ENCODE measurements at places on chromosomes 16 and 17. TPM values are rescaled to one million over a fixed set of nuclear protein-coding genes. Genes with fewer than 3 reads are reported as not detected.

DNAH9 gene
- total RNA-seq: 0.86 TPM

GRCh38 chr16:88373211-88373610 lies 9.5 kb upstream of the ZNF469 start:
- DNase-seq: no peak

GRCh38 chr17:57368637-57369336 lies 112.5 kb downstream of the MSI2 start:
- DNase-seq: no peak

- DNase-seq: no peak
Measured at GRCh38 chr17:47203984-47204721, 5.0 kb upstream of the MYL4 start.

DNA sequence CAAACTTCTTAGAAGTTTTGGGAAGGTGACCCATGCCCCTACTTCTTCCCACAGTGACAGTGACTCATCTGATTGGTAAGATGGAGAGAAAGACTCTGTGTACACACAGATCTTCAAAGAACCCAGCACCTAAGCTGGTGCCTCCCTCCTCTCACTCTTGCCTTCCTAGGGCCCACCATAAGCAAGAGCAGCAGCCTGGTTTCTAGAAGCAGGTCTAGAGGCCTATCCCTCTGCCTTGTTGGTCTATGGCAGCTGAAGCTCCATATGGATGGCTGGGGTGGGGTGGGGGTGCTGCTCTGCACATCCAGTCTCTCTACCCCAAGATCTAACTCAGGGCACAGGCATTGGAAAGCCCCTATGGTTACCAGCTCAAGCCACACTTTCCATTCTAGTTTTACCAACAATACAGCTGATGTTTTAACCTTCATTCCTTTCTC lies 47.5 kb downstream of the STAT3 start:
- no peak for DNase-seq

KRTAP4-5 gene
- not detected for total RNA-seq

DNA sequence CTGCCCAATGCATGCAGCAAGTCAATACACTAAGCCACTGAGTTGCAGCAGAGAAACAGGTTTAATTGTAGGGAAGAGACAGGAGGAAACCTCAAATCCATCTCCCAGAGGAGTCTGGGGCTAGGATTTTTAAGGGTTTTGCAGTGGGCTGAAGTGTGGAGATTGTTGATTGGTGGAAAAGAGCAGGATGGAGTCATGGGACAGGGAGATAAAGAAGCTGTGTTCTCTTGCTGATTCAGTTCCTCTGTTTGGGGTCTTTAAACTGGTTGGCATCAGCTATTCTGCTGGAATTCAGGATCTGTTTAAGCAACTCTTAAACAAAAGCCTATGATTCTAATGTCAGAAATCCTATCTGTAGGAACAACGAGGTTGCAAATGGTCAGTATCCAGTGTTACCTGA lies 180.8 kb upstream of the CACNG3 start:
- DNase-seq: no peak

KRT13 gene
- total RNA-seq: not detected

TLE7 gene
- total RNA-seq: not detected

GRCh38 chr16:66382171-66382965 lies 15.9 kb downstream of the CDH5 start:
- no peak for DNase-seq

DNA sequence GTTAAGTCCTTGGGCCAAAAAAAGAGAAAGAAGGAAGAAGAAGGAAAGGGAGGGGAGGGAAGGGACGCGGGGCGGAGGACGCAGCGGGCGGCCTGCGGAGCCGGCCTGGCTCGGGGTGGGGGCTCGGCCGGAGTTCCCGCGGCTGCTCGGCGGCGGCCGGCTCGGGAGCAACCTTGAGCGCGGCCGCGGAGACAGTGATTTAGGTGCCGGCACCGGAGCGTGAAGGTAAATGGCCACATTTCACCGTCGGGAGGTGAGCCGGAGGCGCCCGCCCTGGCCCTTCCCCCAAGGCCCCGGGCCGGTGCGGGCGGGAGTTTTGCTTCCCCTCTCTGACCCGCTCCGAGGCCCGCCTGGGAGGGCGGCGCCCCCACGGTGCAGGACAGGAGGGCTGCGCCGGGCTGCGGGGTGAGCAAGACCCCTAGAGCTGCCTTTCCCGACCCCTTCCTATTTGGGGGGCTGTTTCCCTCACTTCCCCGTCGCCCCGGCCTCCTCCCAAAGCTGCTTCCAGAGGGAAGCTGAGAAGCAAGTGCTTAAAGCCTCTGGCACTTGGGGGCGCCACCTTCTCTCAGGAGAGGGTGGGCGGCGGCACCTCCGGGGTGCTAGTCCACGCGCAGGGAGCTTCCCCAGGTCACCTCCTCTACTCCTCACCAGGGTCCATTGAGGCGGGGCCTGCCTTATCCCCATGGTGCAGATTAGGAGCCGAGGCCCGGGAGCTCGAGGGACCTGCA lies 56.5 kb downstream of the MRM1 start:
- no peak for DNase-seq

ALOX12B gene
- total RNA-seq: not detected

DNA sequence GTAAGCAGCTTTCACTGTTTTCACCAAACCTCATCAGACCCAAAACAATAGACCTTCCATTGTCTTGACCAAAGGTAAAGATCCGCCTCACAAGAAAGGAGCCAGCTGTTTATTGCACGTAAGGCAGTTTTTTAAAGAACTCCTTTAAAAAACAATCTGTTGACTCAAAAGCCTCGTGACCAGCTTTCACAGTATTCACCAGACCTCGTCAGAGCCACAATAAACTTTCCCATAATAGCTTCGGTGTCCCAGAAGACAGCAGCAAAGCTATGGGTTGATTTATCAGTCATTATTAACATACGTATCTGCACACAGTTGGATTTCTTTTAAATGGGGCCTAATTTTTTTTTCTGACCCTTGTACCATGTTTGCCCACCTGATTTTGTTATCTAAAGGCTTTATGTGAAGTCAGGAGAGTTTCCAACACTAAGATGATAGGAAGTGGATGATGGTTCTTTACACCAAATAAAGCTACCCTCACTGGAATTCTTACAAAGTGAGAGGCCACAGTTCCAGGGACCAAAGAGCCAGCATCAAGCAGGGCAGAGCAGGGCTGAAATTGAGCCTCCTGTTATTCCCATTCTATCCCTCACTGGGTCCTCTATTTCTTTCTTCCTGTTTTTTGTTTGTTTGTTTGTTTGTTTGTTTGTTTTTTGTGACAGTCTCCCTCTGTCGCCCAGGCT lies 17.6 kb upstream of the HELZ start:
- no peak for DNase-seq

GRCh38 chr16:54216268-54216667 lies 70.3 kb downstream of the IRX3 start:
- DNase-seq: no peak

GRCh38 chr16:27238016-27238587 lies 30.5 kb downstream of the NSMCE1 start:
- no peak for DNase-seq

DNA sequence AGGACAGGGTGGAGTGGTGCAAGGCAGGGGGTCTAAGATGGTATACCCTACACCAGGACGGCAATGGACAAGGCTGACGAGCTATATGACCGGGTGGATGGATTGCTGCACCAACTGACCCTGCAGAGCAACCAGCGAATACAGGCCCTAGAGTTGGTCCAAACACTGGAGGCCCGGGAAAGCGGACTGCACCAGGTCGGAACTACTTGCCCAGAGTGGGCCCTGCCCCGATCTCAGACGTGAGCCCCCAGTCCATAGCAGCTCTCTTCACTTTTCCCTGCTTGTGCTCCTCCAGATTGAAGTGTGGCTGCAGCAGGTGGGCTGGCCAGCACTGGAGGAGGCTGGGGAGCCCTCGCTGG lies 3.1 kb downstream of the PLEKHG4 start:
- no peak for DNase-seq

VMO1 gene
- total RNA-seq: not detected

- no peak for DNase-seq
Measured at GRCh38 chr17:76735006-76735405, 2.1 kb downstream of the SRSF2 start.

GRCh38 chr16:73846007-73846330 lies 450.6 kb upstream of the PSMD7 start:
- no peak for DNase-seq

C16orf74 gene
- total RNA-seq: 7.3 TPM

- DNase-seq: no peak
Measured at GRCh38 chr16:27838536-27839175, 224.9 kb downstream of the GSG1L start.

GRCh38 chr17:77460514-77461046 lies 319.8 kb downstream of the SEC14L1 start:
- no peak for DNase-seq

GRCh38 chr16:87108941-87109340 lies 208.3 kb downstream of the C16orf95 start:
- DNase-seq: no peak

CCL17 gene
- not detected for total RNA-seq

DNA sequence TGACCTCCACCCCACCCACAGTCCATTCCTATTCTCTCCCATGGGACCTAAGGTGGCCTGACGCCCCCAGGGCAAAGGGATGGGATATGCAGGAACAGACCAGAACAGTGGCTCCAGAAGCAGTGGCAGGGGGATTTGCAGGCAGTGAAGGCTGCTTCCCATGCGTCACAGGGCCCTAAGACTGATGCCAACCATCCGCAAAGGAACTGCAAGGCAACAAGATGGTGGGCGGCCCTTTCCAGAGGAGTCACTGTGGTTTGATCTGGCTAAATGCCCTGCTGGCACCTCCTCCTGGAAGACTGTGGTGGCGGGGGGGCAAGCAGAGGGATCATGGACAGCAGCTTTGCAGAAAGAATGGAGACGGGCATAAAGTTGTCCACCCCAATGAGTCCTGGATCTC lies 4.4 kb upstream of the SLC39A11 start:
- DNase-seq: no peak

DNA sequence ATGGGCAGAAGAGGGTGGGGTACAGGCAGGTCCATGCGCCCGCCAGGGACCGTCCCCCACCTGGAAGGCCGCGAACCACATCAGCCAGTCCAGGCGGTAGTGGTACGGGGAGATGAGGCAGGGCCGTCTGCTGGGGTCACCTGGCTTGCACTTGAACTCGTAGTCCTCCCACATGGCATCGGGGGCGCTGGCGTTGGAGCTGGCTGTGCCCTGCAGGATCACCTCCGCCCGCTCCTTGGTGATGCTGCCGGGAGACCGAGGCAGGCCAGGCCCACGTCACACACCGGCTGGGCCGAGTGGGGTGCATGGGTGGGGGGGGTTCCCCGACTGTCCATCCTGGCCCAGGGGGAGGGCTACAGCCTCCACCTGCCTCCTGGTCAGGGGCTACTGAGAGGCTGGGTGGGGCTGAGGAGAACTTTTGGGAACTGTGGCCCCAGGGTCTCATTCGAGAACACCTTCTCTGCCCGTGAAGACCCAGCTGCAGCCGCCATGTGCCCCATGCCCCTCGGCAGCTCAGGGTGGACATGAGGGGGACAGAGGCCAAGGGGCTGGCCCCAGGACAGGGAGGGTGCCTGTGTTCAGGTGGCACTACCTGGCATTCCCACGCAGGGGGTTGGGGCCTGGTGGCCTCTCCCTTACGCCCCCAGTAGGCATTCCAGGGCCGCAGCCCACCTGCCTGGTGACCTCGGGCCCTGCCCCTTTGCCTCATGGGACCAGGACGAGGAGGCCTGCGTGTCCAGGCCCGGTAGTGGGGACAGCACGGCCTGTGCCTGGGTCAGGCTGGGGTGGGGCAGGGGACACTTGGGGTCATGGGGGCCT lies 69.5 kb upstream of the GNG13 start:
- no peak for DNase-seq

- DNase-seq: no peak
Measured at GRCh38 chr16:1027501-1027815, 45.1 kb upstream of the SSTR5 start.

- no peak for DNase-seq
Measured at GRCh38 chr16:72901000-72901627, 146.8 kb downstream of the ZFHX3 start.

DNA sequence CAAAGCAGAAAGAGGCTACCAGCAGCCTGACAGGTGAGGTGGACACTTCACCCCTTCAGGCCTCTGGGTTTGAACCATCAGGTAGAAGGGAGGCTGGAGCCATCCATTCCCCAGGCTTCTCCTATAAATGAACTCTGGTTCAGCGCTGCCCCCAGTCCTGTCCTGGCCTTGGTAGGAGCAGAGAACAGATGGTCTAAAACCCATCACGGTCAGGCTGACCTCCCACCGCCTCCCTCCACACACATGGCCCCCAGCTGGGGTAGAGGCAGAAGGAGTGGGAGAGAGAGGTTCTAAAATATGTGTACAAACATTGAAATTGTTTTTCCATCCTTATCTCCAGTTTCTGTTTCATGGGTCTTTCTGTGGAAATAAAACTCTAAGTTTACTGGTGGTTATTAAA lies 59.7 kb upstream of the DNAJA2 start:
- DNase-seq: no peak

- no peak for DNase-seq
Measured at GRCh38 chr16:74936902-74937560, 47.9 kb downstream of the WDR59 start.

Measured in H1 (cell line).